ENCODE measurements at places on chromosomes 2 and 18.

- no peak for DNase-seq
Measured at GRCh38 chr2:10397878-10398277, 50.2 kb downstream of the ODC1 start.

GRCh38 chr2:61045999-61046398, 19.7 kb upstream of the SANBR start:
- no peak for DNase-seq

- DNase-seq: peak; percentile 43
Measured at GRCh38 chr2:854460-854859, 96.2 kb upstream of the SNTG2 start.

GRCh38 chr2:134432435-134432883, 178.6 kb downstream of the MGAT5 start:
- DNase-seq: no peak

- no peak for DNase-seq
Measured at GRCh38 chr2:113720167-113720566, 36.3 kb downstream of the SLC35F5 start.

GRCh38 chr18:22935431-22935830, 2.3 kb downstream of the RBBP8 start:
- no peak for DNase-seq

- DNase-seq: no peak
Measured at GRCh38 chr18:6313415-6313814, 101.3 kb downstream of the L3MBTL4 start.

DNA sequence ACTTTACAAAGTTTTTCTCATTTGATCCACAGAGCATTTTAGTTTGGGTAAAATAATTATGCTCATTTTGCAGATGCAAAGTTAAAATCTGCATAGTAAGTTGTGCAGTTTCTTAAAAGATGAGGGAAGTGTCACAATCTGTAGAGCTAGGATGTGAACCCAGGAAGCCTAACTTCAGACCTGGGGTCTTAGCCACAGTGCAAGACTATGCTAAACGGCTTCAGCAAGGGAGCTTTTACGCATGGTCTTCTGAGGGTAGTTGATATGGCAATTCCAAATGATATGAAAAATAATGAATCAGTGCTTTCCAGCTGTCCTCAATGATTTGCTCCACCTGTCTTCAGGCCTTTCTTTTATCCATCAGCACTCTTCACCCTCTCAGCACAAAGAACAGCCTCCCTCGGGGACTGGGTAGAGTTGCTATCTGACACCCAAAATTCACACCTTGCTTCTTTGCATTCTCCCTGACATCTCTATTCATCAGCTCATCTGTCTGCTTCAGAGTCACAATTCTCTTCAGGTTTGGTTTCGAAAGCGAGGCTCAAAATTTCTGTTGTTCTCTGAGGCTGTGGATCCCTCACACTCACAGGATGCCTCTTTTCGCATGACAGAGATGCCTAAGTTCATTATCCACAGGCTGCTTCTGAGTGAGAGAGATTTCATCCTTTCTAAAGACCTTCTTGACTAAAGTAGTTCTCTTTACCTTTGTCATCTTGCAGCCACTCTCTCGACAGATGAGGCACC, 302.5 kb downstream of the NRXN1 start:
- no peak for DNase-seq

GRCh38 chr2:160270571-160271113, 70.6 kb upstream of the ITGB6 start:
- DNase-seq: no peak

DNA sequence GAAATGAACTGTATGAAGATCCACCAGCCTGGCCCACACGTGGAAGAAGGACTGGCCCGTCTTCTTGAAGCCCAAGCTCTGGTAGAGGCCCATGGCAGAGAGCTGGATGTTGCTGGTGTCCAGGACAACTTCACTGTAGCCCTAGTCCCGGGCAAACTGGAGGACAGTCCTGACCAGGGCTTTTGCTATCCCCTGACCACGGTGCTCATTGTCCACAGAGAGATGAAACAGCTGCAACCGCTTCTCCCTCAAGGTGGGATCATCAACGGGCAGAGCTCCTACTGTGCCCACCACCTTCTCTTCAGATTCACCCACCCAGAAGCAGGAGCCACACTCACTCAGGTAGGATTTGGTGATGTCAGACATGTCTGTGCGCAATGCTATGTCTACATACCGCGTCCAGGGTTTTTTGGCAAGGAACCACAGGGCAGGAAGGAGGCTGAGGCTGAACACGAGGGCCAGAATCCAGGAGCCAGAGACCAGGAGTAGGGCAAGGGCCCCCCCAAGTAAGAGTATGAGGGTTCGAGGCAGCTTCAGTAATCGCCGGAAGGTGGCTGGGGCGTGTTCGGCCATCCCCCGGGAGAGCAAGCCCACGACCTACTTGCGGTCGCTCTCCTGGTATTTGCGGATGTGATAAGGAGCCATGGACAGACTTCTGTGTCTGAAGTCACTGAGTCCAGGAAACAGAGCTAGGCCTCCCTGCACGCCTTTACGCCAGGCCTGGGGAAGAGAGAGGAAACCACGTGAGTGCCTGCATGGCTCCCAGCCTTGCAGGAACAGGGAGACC, 36.3 kb downstream of the TPRKB start:
- no peak for DNase-seq

DNA sequence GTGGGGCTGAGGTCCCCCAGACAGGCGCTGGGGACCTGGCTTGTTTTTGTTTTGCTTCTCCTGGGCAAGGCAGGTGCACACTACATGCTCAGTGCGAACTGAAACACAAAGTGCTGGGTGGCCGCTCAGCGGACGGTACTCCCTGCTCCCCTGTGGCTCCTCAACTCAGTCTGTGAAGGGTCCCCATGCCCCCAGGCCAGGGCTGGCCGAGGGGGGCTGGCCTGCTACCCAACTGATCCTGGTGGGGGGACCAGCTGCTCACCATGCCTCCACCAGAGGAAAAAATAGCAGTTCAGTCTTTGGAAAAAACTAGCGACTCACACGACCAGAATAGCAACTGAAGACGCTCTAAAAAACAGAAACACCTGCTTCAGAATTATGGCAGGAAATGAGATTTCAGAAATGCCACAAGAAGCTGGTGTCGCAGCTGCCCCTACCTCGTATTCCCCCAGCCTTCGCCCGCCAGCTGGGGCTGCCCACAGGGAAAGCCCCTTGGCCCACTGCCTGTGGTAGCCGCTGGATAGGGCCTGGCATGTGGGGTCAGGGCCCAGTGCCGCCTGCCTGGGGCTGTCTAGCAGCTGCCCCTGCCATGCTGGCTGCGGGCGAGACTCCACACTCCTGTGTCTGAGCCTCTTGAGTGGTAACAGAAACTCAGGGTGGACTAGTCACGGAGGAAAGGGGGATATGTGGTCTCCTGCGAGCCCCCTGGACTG, 43.7 kb downstream of the MEX3C start:
- DNase-seq: no peak

DNA sequence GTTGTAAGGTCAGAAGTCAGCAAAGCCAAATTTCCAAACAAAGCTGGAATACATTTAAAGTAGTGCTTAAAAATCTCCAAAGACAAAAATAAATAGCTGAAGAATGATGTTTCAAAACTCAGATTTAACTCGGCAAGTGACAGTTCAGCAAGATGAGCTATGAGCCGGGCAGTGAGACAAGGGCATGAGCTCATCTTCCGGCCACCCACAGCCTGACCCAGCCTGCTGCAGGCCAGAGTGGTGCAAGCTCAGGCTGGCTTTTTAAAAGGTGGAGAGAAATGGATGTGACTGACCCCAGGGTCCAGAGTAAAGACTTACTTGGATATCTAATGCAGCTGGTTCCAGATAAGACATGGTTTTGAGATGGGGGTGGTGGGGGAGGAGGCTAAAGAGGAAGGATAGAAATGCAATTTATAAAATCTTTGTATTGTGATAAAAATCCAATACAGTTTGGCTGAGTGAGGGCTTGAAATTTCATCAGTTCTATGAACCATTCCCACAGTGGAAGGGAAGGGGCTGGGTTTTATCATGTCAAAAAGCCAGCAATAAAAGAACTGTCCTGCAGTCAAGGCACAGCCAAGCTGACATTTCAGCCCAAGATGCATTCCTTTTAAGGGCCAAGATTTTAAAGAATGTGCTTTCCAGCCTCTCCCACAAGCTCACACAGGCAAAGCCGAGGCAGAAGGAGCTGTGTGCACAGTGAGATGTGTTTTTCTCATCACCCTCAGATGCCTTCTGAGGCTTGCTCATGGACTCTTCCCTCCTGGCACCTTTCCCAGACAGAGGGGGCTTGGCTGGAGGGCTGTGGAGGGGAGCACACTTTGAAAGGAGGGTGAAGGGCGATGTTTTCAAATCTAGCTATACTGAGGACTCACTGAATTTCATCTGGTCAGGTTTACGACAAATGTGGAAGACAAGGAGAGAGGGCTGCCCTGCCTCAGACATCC, 97.9 kb upstream of the KLHL29 start:
- DNase-seq: no peak

DNA sequence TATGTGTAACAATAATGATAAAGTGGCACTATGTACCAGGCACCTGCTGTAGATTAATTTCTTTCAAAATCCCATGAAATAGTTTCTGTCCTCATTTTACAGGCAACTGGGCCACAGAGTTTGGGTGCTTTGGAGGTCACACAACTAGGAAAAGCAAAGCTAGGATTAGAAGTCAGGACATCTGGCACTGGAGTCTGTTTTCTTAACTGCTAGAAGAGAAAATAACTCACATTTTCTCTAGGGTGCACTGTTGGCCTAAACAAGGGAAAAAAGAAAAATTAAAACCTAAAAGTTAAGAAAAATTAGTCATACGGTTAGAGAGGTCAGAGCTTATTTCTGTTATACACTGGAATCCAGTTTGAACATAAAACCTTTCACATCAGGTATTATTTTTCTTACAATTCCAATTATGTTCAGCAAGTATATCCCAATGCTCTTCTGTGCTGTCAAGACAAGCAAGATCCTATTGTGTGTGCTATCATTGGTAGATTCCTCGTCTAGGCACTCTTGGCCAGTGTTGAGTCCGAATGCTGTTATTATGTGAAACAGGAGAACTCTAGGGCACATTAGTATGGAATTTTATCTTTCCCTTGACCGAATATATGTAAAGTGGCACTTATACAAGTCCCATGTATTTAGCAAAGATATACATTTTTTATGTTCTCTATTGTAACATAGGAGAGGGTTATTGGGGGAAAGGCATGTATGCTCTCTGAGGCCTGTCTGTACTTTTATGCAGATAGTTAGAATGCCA, 1.5 kb upstream of the OSGEPL1 start:
- no peak for DNase-seq

- DNase-seq: no peak
Measured at GRCh38 chr18:13627639-13628038, 98.7 kb downstream of the FAM210A start.

DNA sequence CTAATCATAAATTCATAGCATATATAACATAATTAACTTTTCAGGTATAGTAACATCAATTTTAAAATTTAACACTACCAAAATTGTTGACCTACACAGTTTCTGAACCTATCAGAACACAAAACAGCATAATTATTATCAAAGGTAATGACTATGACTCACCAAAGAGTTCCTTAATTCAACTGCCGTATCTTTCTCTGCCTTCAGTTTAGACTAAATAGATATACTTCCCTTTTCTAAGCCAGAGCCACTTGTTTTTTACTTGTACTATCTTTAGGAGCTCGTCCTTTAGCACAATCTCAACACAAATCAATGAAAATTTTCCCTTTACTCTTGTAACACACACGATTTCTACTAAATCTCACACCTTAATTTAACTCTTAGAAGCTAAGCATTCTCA, 54.4 kb downstream of the CCDC88A start:
- no peak for DNase-seq

GRCh38 chr18:24271381-24272228, 126.0 kb downstream of the OSBPL1A start:
- peak; percentile 50 for DNase-seq

DNA sequence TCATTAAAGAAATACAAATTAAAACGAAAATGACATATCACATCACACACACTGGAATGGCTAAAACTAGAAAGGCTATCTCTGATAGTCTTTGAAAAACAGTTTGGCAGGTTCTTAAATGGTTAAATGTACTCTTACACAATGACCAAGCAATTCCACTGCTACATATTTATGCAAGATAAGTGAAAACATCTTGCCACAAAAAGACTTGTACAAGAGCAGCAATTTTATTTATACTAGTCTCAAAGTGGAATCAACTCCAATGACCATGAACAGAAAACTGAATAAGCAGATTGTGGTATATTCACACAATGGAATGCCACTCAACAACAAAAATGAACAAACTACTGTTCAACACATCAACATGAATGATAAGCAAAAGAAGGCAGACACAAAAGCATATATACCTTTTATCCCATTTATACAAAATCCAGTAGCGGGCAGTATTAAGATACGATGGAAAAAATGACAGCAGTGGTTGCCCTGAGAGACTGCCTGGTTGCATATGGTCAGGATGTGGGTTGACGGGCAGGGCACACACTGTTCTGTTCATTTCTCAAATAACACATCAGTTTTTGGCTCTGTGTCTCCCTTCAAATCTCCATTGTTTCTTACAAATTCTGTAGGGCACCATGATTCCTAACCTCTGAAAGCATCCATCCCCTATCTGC, 25.4 kb downstream of the SP100 start:
- DNase-seq: no peak

- DNase-seq: no peak
Measured at GRCh38 chr2:168165985-168166901, 81.2 kb downstream of the STK39 start.

- no peak for DNase-seq
Measured at GRCh38 chr18:71116535-71116934, 827.7 kb downstream of the SOCS6 start.

DNA sequence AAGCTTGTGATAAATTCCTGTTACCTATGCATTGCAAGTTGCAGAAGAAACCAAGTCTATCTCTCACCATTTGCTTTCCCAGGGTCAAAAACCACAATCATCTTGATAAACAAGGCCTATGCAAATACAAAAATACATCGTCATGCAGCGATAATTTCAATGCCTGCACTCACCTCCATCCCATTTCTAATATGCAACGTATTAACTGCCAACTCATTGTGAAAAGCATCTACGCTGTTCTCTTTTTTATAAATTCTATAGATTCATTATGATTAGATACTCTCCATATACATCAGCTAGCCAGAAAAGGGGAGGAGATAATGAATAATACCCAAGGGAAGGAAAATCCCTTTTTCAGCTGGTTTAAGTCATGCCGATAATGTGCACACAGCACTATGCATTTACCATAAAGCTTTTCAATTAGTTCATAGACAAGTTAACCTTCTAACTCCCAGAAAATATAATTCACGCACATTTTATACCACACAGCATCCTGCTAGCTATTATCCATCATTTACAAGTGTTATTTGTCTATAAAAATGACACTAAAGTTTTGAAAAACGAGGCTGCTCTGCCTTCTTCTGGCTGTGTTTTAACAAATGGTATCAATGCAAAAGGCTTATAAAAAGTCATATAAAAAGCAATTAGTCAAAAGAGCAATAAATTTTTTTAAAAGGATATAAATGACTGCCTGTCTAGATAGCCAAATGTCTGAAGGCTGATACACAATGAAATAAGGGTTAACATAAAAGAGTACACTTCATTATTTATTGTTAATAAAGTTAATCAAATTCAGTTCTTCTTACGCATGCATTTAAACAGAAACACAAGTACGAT, 77.6 kb downstream of the AFF3 start:
- no peak for DNase-seq

DNA sequence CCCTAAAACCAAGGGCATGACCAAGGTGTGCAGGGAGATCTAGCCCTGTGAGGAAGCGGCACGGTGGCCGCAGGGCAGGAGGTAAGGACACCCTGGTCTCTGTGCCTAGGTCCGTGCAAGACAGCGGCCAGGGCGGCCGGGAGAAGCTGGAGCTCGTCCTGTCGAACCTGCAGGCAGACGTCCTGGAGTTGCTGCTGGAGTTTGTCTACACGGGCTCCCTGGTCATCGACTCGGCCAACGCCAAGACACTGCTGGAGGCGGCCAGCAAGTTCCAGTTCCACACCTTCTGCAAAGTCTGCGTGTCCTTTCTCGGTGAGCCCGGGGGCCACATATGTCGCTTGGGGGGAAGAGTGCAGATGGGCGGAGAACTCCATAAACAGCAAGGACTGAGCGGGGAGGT, 235.4 kb downstream of the ATAD2B start:
- DNase-seq: no peak

Data from iPS DF 6.9 (cell line).